ENCODE measurements at places on chromosomes 1 and 21.

DNA sequence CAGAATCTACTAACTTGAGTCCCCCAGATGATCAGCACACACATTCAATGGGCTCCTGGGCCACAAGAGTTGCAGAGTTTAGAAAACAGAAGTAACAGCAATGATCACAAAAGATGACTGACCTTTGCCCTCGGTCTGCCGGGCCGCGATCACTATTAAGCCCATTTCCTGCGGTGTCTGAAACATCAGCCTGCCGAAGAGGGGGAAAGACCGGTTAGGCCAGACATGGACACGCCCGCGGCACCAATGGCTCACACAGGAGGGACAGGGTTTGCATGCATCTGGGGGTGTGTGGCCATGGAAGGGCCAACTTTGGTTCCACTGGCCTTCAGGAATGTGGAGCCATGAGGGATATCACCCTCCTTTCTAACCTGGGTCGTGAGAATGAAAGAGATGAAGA lies 68.2 kb downstream of the SIM2 start:
- DNase-seq: no peak

- DNase-seq: peak; percentile 71
Observed at GRCh38 chr1:109643385-109644230, 12.3 kb upstream of the GSTM4 start.

GRCh38 chr21:39088831-39089380 lies 94.3 kb downstream of the PSMG1 start:
- no peak for DNase-seq

- DNase-seq: no peak
Observed at GRCh38 chr1:54864460-54865208, 22.4 kb downstream of the DHCR24 start.

DNA sequence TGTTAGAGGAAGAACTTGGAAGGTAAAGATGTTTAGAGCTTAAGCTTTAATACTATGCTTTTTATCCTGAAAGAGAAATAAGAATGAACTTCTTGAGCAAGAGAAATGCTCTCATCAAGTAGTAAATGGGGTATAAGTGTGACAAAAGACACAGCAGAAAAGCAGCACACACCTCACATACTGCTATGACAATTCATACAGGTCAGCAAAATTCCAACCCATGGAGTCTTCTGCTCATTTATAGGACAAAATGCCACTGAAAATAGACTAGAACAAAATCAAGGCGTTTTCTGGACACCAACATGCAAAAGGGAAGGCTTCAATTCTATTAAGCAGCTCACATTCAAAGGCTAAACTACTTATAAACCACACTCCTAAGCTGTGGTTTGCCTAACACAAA lies 61.2 kb downstream of the EYA3 start:
- DNase-seq: no peak

- no peak for DNase-seq
Observed at GRCh38 chr21:45632637-45633251, 10.8 kb upstream of the PCBP3 start.

- no peak for DNase-seq
Observed at GRCh38 chr1:8733484-8733883, 84.0 kb downstream of the RERE start.

DNA sequence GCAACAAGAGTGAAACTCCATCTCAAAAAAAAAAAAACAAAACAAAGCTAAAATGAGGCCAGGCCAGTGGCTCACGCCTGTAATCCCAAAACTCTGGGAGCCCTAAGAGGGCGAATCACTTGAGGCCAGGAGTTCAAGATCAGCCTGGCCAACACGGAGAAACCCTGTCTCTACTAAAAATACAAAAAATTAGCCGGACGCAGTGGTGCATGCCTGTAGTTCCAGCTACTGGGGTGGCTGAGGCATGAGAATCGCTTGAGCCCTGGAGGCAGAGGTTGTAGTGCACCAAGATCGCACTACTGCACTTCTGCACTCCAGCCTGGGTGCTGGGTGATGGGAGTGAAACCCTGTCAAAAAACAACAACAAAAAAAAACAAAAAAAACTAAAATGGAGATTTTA lies 191.2 kb upstream of the SGIP1 start:
- DNase-seq: no peak

GRCh38 chr1:46723901-46724300 lies 5.0 kb upstream of the EFCAB14 start:
- DNase-seq: no peak

DNA sequence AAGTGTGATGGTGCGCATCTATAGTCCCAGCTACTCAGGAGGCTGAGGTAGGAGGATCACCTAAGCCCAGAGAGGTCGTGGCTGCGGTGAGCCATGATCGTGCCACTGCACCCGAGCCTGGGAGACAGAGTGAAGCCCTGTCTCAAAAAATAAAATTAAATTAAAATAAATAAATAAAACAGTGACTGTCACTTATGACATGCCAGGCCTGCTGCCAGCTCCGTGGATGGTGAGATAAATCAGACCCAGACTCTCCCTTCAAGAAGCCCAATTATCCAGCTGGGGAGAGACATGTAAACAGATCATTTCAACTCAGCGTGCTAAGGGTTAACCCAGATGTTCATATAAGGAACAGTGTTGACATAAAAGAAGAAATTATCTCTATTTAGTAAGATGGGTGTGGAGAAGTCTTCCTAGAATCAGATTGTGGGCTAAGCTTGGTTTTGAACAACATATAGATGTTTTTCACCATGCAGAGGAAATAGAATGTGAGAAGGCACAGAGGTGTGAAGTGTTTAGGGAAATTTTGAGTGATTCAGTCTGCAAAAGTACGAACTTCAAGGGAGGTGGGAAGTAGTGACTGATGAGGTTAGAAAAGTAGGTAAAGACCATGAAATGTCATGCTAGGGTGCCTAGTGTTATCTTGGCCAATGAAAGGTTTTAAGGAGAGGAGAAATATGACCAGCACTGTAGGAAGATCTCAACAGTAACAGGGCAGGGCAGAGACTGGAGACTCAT lies 18.3 kb downstream of the YARS1 start:
- no peak for DNase-seq

DNA sequence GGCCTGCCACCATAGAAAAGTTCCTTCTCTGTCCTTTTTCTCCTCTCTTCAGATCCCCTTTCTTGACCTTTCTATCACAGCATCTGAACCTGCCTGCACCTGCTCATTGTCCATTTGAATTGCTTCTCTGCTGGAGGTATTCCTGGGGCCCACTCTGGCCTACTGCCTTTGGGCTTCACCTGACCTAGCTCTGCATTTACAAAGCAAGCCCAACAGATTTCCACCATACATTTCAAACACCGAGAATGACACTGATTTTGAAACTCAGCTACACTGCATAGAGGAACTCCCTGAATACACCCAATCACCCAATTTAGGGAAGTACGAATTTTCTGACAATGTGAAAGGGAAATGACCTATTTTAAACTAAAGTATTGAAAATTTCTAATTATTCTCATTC lies 284.5 kb upstream of the USP25 start:
- no peak for DNase-seq

DNA sequence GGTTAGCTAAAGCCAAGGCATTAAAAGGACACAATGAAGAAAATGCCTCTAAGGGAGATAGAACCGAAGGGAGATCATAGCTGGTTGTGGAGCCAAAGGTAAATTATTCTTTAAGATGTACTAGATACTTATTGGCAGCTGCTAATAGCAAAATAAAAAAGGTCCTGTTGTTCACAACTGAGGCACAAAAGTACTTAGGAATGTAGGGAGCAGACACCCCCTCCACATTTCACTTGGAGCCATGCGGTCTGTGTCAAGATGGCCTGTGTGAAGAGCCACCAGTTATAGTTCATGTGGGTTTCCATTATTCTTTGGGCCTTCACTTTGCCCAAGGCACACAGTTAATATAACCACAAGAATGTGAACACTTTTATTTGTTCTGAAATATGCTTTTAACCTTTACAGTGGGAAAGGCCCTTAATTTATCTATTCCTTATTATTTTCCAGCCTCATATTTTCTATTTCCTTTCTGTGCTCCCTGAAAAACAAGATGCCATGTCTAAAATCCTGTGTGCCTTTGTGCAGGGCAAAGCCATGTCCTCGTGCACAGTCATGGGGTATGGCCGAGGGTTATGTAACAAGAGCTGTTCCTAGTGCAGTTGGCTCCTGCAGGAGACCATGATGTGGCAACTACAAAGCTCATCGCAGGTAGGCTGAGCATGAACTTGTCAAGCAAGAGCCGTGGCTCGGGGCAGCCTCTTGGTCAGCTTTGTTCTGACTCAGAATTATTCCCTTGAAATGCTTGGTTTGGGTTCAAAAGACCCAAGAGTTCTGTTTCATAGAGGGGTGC lies 16.2 kb upstream of the WDR26 start:
- DNase-seq: no peak
